Glomerular endothelial cell (primary cell): ENCODE measurements at places on chromosomes 5 and 9.

DNA sequence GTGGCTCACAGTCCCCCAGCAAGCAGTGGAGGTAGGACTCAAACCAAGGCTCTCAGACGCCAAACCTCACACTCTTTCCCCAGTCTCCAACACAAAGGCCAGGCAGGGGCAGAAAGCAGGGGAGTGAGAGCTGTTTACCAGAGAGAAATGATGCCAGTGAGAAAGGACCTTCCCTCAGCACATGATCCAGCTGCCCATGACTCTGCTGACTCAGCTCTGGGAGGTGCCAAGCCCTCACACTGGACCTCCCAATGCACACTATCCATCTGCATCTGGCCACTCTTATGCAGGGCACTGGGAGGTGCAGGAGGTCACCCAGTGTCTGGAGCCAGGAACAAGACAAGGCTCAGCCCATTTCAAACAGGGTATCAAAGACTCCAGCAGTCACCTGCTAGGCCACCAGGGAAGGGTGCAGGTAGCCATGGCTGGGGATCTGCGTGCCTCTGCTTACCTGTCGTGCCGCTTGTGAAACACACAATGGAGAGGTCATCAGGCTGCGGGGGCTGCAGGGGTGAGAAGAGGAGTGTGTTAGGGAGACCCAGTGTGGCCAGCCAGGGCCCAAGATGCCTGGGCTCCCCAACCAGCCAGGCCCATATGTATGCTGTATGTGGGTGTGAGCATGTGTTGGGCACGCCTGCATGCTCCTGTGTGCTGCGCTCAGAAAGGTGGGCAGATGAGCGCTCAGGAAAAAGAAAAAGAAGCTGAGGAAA is 26.3 kb downstream of the ACSL6 start:
- DNase-seq, result no peak

DNA sequence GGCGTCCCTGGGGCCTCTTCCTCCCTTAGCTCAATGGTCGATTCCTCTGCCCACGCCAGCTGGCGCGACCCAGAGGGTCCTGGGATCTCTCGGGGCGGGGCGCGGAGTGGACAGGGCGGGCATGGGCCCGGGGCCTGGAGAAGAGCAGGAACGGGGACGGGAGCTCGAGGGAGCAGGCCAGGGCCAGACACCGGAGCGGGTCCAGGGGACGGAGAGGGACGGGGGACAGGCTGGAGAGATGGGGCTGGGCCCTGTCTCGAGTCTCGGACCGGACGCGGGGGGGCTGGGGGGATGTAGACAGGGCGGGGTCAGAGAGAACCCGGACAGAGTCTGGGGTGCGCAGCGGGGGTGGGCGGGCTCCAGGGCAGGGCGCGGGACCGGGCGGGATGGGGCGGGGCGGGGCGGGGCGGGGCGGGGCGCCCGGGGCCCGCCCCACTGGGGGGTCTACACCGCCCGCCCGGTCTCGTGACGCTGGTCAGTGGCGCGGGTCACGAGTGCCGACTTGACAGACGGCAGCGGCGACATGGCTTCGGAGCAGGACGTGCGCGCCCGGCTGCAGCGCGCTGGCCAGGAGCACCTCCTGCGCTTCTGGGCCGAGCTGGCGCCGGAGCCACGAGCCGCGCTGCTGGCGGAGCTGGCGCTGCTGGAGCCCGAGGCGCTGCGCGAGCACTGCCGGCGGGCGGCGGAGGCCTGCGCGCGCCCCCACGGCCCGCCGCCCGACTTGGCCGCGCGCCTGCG is at the start of gene UAP1L1:
Gene UAP1L1 (plus strand): TSS at position 508 of the 738 bp plus-strand sequence. CDS start 16 bp downstream, at position 524.
- no peak for DNase-seq

DNA sequence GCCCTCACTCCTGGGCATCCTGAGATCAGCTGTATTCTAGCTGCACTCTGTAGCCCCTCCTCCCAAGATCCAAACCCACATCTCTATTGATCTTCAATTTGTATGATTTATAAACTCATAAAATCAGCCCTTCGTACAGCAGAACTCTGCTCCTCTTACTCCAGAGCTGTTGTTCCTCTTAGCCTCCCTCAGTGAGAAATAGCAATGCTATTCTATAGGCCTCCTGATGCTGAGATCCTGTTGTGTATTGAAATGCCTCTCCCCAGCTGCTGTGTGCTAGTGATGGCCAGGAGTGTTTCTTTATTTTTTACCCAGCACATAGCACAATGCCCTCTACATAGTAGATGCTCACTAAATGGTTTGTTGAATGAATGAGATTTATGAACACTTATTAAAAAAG is 320.5 kb upstream of the ADCY2 start:
- no peak for DNase-seq

DNA sequence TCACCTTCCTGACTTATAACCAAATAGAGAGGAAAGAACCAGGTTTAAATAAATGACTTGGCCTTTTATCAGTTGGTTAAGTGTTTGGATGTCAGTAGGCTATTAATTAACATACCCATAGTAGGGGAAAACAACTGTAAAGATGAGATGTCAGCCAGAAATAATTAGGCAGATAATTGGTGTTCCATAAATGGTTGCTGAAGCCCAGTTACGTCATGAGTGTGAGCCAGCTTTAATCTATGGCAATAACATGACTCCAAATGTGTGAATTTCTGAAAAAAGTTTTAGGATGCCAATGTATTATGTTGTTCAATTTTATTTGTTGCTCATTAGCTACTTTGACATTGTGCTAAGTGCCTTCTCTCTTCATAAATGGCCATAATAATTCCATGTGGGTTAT is 180.5 kb downstream of the FBXL7 start:
- no peak for DNase-seq

- DNase-seq, result no peak
These were observed 139.5 kb downstream of the ATPSCKMT start for GRCh38 chr5:10110228-10110627.
